ENCODE measurements at places on chromosomes 2 and 18. TPM values are rescaled to one million over a fixed set of nuclear protein-coding genes. Genes with fewer than 3 reads are reported as not detected.
A peak's percentile ranks its signal among the peaks of the same experiment; 100 is the strongest.

DNA sequence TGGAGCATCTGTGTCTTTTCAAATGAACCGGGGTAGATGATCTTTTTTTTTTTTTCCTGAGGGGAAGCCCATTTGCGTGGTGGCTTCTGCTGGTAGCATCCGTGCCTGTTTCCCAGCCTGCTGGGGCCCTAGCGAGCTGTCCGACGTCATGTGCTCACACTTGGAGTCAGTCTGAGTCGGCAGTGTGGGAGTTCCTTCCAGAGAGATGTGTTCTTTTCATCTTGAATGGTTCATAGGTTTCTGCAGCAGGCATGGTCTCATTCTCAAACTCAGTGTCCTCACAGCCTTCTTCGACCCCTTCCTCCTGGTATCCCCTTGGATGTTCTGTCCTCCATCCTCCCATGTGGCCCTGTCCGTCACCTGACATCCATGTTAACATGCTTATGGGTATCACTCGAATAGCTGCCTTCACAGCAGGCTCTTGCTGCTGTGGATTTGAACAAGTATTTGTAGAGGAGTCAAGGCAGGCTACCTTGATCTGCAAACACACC is 51.0 kb downstream of the LDLRAD4 start:
- H3K36me3 ChIP-seq = no peaks in the 10 kb centered on the region
- H3K4me3 ChIP-seq = no peak overlapping the region
- DNase-seq = no peak
- no peaks in the 10 kb centered on the region for H3K27me3 ChIP-seq
- peaks cover 20% of the 10 kb centered on the region for H3K4me1 ChIP-seq

DNA sequence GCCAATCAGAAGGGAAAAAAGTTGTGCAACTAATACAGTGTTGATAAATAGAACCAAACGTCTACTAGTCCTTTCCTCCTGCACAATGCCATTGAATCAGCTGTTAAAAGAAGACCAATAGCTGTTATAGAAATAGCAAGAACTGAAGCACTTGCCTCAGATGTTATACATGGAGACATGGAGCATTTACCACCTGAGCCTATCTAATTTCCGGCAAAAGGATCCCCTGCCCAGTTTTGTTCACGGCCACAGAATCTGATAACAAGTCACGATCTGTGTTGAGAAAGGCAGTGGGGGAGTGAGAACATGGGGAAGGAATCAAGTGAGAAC is 285.4 kb downstream of the ZEB2 start:
- H3K4me1 ChIP-seq = no peaks in the 10 kb centered on the region
- no peaks in the 10 kb centered on the region for H3K27me3 ChIP-seq
- no peak overlapping the region for H3K27ac ChIP-seq
- DNase-seq = no peak

GRCh38 chr2:186868344-186868743 is 19.4 kb upstream of the ZSWIM2 start:
- no peak overlapping the region for H3K4me3 ChIP-seq
- no peaks in the 10 kb centered on the region for H3K27me3 ChIP-seq
- no peak overlapping the region for H3K27ac ChIP-seq

DNA sequence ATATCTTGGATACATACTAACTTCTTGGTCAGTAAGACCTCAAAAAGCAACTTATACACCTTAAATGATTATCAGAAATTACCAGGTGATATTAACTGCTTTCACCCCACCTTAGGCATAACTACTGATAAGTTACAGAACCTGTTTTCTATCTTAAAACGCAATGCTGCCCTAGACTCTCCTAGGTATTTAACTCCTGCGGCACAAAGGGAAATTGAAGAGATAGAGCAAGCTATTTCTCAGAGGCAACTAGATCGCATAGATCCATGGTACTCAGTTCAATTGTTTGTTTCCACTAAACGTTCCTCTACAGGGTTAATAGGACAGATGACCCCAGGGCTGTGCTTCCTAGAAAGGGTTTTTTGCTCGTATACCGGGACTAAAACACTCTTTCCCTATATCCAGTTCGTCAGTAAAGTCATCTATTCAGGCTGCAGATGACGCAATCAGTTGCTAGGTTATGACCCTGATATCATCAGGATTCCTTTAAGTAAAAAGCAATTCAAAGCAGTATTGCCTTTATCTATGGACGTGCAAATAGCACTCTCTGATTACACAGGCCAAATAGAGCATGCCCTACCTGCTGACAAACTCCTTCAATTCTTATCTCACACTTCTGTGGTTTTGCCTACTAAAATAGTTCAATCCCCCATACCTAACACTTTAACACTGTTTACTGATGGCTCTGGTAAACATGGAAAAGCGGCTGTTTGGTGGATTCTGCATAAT is 62.3 kb upstream of the MYO3B start:
- no peaks in the 10 kb centered on the region for H3K27me3 ChIP-seq
- H3K4me1 ChIP-seq = no peaks in the 10 kb centered on the region
- no peak overlapping the region for H3K27ac ChIP-seq
- DNase-seq = no peak
- no peaks in the 10 kb centered on the region for H3K36me3 ChIP-seq

DNA sequence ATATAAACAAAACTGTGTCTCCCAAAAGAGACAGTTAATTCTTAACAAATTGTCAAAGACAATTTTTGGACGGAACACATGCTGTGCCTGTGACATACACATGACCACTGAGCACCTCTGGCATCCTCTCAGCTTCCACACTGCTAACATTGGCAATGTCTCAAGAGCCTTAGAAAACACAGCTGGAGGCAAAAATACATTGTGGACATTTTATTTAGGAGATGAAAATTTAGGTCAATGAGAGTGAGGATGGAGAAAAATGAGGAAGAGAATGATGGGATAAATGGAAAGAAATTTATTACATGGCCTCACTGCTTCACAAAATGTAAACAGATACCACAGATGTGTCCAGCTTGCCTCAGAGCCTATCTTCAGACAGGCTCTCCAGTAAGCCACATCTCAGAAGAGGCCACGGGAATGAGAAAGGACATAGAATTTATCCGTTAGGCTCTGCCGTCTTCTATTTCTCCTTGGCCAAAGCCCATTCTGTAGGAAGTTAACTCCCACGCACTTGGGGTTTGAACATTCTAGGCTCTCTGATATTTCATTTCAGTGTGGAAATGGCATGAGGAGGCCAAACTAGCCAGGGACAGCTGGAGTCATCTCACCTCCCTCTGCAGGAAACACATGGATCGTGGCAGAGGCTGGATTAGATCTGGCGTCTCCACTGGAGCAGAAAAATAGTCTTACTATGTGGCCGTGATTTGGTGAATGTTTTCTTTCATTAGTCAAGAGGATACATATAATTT is 519.4 kb upstream of the DSEL start:
- H3K4me3 ChIP-seq = no peak overlapping the region
- H3K27ac ChIP-seq = no peak overlapping the region
- H3K4me1 ChIP-seq = no peaks in the 10 kb centered on the region
- peak; percentile 44 for DNase-seq
- H3K27me3 ChIP-seq = no peaks in the 10 kb centered on the region

DNA sequence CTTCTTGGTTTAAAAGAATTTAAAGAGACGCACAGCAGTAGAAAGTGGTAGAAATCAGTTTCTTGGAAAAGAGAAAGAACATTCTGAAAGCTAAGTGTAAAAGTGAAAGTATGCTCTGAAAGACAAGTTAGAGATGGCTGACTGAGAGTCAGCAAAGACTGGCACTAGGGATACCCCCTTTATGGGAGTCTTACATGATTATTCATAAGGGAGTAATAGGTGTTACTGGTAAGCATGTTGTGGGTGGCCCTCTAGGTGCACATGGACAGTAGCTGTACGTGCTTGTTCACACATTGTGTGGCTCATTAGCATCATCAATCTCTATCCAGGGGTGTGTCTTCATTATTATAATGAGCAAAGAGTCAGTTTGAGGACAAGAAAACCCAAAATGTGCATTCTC is 816.2 kb downstream of the CBLN2 start:
- H3K4me1 ChIP-seq = no peaks in the 10 kb centered on the region
- no peak overlapping the region for H3K27ac ChIP-seq
- no peaks in the 10 kb centered on the region for H3K36me3 ChIP-seq
- H3K4me3 ChIP-seq = no peak overlapping the region
- H3K27me3 ChIP-seq = no peaks in the 10 kb centered on the region
- DNase-seq = no peak

DNA sequence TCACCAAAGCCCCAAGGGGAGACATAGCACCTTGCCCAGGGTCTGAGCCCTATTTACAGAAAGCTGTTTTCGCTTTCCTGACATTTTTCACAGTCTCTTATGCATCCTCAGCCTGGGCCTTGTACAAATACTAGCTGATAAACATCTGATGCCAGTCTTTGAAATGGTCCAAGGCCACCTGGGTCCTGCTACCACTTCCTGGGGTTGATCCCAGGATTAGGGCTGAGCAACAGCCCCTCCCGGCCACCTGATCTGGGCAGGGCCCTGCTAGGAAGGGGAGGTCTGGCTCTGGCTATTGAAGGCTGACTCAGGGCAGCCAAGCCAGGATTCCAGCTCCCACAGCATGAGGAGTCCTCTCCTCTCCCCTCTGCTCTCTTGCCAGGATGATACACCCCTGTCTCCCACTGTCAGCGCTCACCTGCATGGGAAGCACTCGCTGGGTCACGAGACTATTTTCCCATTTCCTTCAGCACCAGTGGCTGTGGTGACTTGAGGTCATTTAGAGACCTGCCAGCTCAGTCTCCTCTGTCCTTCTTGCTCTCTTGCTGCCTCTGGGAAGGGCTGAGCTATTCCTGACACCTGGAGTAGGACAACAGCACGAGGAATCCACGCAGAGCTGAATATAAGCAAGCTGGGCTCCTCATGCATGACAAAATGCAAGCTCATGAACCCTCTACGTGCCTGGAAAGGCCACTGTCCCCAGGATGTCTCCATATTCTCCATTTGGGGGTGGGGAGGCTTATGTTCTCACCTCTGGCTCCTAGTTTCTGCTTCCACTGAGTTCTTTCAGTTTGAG is 53.0 kb upstream of the LGALSL start:
- DNase-seq = no peak
- H3K4me1 ChIP-seq = peaks cover 26% of the 10 kb centered on the region
- no peak overlapping the region for H3K27ac ChIP-seq
- H3K4me3 ChIP-seq = no peak overlapping the region
- H3K36me3 ChIP-seq = no peaks in the 10 kb centered on the region
- no peaks in the 10 kb centered on the region for H3K27me3 ChIP-seq

- H3K27ac ChIP-seq = no peak overlapping the region
- no peaks in the 10 kb centered on the region for H3K36me3 ChIP-seq
- no peak overlapping the region for H3K4me3 ChIP-seq
- no peak for DNase-seq
- no peaks in the 10 kb centered on the region for H3K4me1 ChIP-seq
- H3K27me3 ChIP-seq = no peaks in the 10 kb centered on the region
Observed at GRCh38 chr2:148813603-148814065, 61.4 kb upstream of the KIF5C start.

- H3K4me1 ChIP-seq = no peaks in the 10 kb centered on the region
- H3K27me3 ChIP-seq = no peaks in the 10 kb centered on the region
- no peak overlapping the region for H3K4me3 ChIP-seq
- H3K36me3 ChIP-seq = no peaks in the 10 kb centered on the region
Observed at GRCh38 chr2:103808814-103809213, 1045.1 kb upstream of the POU3F3 start.

DNA sequence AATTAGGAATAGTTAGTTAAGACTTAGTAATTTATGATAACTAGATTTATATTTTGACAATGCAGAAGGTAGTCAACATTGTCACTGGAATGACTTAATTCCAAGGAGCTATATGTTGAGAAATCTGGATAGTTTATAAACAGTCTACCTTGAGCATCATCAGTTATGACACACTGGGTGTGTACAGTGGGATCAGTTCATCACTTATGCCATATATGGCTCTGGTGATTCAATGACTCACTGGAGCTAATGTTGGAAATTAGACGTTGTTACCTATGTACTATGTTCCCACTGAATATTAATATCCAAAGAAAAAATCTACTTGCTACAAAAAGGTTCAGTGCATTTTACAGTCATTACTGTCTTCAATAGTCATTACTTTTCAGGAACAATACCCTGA is 34.0 kb upstream of the ITPRID2 start:
- no peak overlapping the region for H3K27ac ChIP-seq
- no peak overlapping the region for H3K4me3 ChIP-seq
- no peaks in the 10 kb centered on the region for H3K4me1 ChIP-seq
- H3K27me3 ChIP-seq = no peaks in the 10 kb centered on the region
- H3K36me3 ChIP-seq = no peaks in the 10 kb centered on the region

DNA sequence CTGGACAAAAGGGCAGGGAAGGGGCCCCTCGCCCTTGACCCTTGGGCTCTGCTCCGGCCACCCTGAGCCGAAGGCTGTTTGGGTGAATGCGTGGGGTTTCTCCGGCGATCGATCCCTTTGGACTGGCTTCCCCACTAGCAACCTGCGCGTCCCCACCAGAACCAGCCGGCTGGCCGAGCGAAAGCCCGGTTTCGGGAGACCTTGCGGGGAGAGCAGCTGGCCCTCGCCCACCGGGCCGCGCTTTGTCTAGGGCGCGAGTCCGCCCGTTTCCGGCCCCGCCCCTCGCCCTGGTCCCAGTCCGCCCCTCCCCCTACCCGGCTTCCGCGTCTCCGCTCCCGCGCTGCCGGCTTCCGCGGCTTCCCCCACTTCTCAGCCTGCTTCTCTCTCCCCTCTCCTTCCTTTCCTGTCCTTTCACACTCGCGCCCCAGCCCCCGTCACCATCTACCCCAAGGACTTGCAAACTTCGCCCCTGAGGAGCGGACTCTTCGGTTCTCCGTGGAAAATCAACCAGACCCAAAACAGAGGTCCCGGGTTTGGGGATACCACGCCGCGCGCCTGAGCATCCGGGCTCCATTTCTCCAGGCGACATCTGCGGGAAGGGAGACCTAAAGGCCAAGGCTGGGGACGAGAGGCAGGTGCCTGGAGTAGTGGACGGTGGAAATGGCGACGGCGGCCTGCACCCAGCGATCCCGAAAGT is 48.0 kb upstream of the ATP6V1B1 start:
- no peaks in the 10 kb centered on the region for H3K4me1 ChIP-seq
- no peaks in the 10 kb centered on the region for H3K36me3 ChIP-seq
- no peak overlapping the region for H3K27ac ChIP-seq
- DNase-seq = peak; percentile 76
- H3K27me3 ChIP-seq = peaks cover 88% of the 10 kb centered on the region
- H3K4me3 ChIP-seq = no peak overlapping the region

- no peak overlapping the region for H3K27ac ChIP-seq
- no peak overlapping the region for H3K4me3 ChIP-seq
- no peaks in the 10 kb centered on the region for H3K36me3 ChIP-seq
- H3K4me1 ChIP-seq = no peaks in the 10 kb centered on the region
- no peaks in the 10 kb centered on the region for H3K27me3 ChIP-seq
Observed at GRCh38 chr2:219445220-219445640, 10.6 kb downstream of the SPEG start.

GRCh38 chr2:233473386-233473791 is 93.2 kb downstream of the USP40 start:
- peaks cover 9% of the 10 kb centered on the region for H3K36me3 ChIP-seq
- H3K27ac ChIP-seq = no peak overlapping the region
- no peaks in the 10 kb centered on the region for H3K4me1 ChIP-seq
- H3K27me3 ChIP-seq = no peaks in the 10 kb centered on the region
- H3K4me3 ChIP-seq = no peak overlapping the region

The CTAGE1 gene
- polyA plus RNA-seq = not detected

The CCDC74B gene
- 6.4 TPM for polyA plus RNA-seq

The TBC1D8 gene
- 7.4 TPM for polyA plus RNA-seq

The CLEC4F gene
- not detected for polyA plus RNA-seq

The SLC4A1AP gene
- 19.1 TPM for polyA plus RNA-seq

The AKAIN1 gene
- not detected for polyA plus RNA-seq

The ERFE gene
- 1.6 TPM for polyA plus RNA-seq

The SH3RF3 gene
- 1.7 TPM for polyA plus RNA-seq

The LRRC30 gene
- polyA plus RNA-seq = not detected

The FAP gene
- polyA plus RNA-seq = 0.45 TPM

The MFSD2B gene
- not detected for polyA plus RNA-seq

The LYG2 gene
- not detected for polyA plus RNA-seq

The BIRC6 gene
- 12.8 TPM for polyA plus RNA-seq

The MDH1B gene
- 7.1 TPM for polyA plus RNA-seq

The RTP5 gene
- not detected for polyA plus RNA-seq
